ENCODE measurements at places on chromosomes 2 and 18. TPM values are rescaled to one million over a fixed set of nuclear protein-coding genes. Genes with fewer than 3 reads are reported as not detected.

The CYRIA gene
- 1.1 TPM for total RNA-seq

The UGT1A10 gene
- not detected for total RNA-seq

The DUSP2 gene
- total RNA-seq: 6.5 TPM

The TMEM200C gene
- not detected for total RNA-seq

All from airway epithelial cell (primary cell).